Muscle of leg (tissue), 16 donors: ENCODE measurements at places on chromosomes 5 and 9. TPM values are rescaled to one million over a fixed set of nuclear protein-coding genes. Genes with fewer than 3 reads are reported as not detected.

- DNase-seq: no peak
Measured at GRCh38 chr9:23686257-23686656, 139.8 kb downstream of the ELAVL2 start.

The SPATA31A7 gene
- 0.32 TPM for polyA plus RNA-seq

The FOXD4L4 gene
- 0.18 TPM for polyA plus RNA-seq

GRCh38 chr5:13108265-13108664, 836.2 kb downstream of the DNAH5 start:
- no peak for DNase-seq

DNA sequence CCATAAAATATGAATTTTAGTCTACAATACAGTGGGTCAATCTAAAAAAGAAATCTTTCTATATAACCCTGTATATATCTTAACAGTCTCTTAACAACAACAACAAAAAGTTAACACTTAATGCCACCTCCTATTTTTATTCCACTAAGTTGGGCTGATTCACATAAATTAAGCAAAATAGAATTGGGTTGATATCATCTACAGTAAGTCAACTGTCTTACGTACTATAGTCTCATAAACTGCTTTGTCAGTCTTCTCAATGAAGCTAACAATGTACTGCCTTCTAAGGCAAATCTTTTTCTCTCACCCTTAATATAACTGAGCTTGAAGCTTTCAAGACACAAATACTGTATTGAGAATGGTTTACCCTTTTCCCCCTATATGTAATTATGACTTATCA, 185.7 kb downstream of the ADAMTS6 start:
- no peak for DNase-seq

The RNF180 gene
- polyA plus RNA-seq: 1.3 TPM

The MAMDC2 gene
- 11.3 TPM for polyA plus RNA-seq

GRCh38 chr9:70475211-70475610, 60.8 kb upstream of the KLF9 start:
- DNase-seq: peak; percentile 68

DNA sequence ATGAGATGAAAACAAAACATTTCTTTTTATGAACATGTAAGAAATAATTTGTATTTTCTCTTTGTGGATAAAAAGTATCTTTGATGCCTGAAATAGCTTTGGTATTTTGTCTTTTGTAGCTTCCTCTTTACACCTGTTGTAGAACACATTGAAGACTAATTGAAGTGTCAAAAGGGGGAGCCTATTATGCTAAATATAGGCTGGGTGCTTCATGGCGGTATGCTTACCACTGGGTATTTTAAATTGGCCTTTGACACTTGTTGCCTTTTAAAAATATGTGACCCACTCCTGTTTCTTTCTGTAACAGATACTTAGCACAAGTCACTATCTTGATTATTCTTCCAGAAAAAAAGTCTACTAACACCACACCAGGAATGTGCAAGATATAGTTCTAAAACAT, 226.4 kb downstream of the KIAA0825 start:
- DNase-seq: no peak

DNA sequence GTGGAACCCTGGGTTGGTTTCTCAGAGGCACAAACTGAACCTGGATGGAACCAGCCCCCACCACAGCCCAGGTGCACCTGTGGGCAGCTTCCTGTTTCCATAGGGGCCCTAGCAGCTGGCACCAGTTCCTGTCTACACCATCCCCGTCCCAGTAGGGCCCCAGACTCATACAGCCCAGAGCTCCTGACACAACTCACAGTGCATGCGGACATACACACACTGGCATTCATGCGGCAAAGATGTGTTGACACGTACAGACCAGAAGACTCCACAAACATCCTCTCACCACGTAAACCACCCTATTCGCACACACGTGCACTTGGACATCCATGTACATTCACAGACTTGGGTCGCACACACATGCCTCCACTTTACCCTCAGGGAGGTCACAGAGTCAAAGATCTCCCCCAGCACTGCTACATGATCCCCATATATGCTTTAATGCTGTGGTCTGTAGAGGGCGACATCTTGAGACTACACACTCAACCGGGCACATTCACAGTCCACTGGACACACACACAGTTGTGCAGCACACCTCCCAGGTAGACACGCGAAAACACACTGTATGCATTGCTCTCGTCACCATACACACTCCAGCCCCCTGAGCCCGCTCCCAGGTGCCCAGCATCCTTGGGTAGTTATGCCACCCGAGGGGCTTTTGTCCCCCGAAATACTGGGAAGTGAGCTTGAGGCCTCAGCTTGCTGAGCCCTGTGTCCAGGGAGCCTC, 22.4 kb downstream of the CXXC5 start:
- DNase-seq: no peak

DNA sequence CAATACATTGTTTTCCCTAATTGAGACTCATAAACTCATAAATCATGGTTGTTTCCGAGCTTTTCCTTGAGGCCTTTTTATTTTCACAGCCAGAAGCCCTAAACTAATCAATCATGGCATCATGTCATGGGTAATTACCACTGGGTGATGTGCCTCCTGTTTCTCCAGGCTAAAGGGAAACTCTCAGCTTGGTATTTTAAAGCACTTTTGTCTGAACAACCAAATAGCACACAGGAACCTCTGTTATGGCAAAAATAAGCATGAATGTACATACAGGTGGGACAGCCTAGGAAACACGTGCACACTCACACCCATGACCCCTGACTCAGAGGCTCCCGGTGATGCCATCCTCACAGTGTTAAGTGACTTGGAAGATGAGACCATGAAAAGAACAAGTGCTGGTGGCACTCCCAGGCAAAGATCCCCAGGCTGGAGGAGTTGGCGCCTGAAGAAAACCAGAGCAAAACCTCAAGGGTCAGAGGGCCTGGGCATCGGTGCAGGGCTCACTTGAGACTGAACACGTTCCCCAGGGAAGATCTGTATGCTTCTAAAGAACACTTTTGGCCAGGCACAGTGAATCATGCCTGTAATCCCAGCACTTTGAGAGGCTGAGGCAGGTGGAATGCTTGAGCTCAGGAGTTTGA, 154.3 kb downstream of the ROR2 start:
- DNase-seq: no peak

GRCh38 chr9:19009391-19009965, 23.5 kb downstream of the SAXO1 start:
- peak; percentile 86 for DNase-seq

DNA sequence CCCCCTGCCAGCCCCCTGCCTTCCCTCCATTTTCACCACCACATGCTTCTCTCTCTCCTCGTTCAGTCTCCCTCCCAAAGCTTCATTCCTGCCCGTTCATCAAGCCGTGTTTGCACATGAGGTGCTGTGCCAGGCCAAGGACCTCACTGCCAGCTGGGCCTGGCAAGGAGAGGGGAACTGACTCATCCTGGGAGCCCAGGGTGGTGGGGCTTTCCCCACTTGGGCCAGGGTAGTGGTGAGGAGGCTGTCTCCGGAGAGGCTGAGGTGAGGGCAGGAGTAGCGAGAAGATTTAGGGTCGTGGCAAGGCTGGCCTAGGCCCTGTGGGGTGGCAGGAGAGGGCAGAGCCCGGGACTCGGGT, 30.4 kb upstream of the NOTCH1 start:
- DNase-seq: no peak
